ENCODE measurements at places on chromosomes 6 and 20. TPM values are rescaled to one million over a fixed set of nuclear protein-coding genes. Genes with fewer than 3 reads are reported as not detected.

Gene RHAG
- total RNA-seq: not detected

Gene MAP3K5
- total RNA-seq: 33.0 TPM

Gene ARG1
- not detected for total RNA-seq

Gene RAD21L1
- not detected for total RNA-seq

Gene BMP6
- not detected for total RNA-seq

Gene GTSF1L
- total RNA-seq: not detected

Gene NRN1
- 0.95 TPM for total RNA-seq

Gene GJA10
- total RNA-seq: not detected

Gene KIF13A
- 8.2 TPM for total RNA-seq

Gene SLC35F1
- total RNA-seq: not detected

Gene ADA
- total RNA-seq: 42.7 TPM

Gene VWA7
- 2.1 TPM for total RNA-seq

Gene HRH3
- total RNA-seq: not detected

Gene EHMT2
- total RNA-seq: 69.1 TPM

Gene ULBP3
- total RNA-seq: 0.45 TPM

Gene CAGE1
- total RNA-seq: 0.76 TPM

Gene MUC21
- not detected for total RNA-seq

Gene FYN
- total RNA-seq: 273 TPM

Data from natural killer cell treated with Interleukin-12 subunit alpha and Interleukin-12 subunit beta and Interleukin-15 and Interleukin-18, amount 100 ng/mL, for 72 hours (primary cell).